ENCODE measurements at places on chromosomes 16 and 17.

GRCh38 chr16:1610071-1610898 lies 1.6 kb downstream of the IFT140 start:
- DNase-seq: peak; percentile 95

GRCh38 chr17:43003542-43004172 lies 2.9 kb upstream of the IFI35 start:
- no peak for DNase-seq

DNA sequence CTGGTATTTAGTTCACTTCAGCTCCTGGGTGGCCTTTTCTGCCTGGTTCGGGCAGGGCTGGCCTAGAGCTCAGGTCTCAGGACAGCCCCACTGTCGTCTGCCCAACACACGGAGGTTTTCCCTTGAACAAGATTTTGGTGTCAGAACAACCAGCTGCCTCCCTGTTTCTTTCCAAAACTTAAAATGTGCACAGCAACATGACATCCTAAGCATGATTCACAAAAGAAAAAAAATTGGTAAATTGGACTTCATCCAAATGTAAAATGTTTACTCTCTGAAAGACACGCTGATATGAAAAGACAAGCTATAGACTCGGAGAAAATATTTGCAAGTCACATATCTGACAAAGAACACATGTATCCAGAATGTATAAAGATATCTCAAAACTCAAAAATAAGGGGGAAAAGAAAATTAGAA lies 197.8 kb upstream of the CHMP6 start:
- DNase-seq: no peak

- DNase-seq: no peak
These were observed 53.7 kb upstream of the CACNG4 start for GRCh38 chr17:66910651-66911285.

DNA sequence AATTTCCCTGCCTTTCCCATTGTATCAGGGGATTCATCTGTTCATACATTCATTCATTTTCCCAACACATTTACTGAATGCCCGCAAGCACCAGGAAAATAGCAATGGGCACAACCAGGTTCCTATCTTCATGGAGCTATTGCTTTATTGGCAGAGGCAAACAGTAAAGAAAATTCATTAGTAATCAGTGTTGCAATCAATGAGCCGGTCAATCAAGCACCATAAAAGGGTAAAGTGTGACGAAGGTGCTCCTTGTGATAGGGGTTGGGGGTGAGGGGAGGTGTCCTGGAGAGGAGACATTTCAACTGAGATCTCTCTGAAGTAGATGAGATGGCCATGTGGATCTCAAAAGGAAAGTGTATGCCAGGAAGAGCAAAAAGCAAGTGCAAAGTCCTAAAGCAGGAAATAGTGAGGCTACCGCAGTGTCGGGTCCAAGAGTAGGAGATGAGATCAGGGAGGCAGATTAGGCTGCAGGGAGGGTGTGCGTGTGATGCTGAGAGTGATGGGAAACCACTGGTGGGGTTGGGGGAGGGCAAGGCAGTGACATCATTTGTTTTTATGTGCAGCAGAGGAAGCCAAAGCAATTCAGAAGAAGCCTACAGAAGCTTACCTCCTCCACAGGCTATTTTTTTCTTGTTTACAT lies 28.4 kb downstream of the CDH13 start:
- DNase-seq: no peak

DNA sequence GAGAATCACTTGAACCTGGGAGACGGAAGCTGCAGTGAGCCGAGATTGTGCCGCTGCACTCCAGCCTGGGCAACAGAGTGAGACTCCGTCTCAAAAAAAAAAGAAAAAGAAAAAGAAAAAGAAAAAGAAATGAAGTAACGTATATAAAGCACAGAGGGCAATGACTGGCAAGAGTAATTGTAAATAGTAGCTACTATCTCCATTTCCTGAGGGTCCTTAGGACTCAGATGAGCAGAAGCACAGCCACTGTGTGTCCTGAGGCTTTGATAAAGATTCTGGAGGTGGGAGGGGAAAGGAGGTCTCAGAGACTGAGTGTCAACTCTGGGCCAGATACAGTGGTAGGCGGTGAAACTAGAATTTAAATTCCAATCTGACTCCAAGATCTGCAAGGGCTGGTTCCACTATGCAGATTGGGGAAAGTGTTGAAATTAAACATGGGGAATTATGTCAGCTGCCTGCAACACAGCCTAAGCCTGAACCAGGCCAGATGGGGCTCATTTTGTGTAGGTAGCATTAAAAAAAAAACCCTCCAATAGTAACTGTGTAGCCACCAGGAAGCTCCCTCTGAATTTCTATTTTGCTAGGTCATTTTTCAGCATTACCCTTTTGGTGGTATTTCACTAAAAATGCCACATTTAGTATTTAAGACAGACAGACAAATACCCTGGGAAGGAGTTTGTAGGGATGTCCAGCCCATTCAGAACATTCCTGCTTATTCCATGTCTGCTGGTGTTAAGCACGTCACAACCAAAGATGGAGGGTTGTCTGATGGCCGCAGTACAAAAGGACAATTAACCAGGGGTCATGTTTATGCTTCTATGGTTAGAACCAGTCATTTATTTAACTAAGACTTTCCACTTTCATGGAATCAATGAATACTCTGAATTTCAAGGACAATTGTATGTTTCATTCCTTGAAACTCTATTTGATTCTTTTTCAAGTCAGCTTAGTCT lies 46.1 kb downstream of the TBX4 start:
- DNase-seq: no peak

DNA sequence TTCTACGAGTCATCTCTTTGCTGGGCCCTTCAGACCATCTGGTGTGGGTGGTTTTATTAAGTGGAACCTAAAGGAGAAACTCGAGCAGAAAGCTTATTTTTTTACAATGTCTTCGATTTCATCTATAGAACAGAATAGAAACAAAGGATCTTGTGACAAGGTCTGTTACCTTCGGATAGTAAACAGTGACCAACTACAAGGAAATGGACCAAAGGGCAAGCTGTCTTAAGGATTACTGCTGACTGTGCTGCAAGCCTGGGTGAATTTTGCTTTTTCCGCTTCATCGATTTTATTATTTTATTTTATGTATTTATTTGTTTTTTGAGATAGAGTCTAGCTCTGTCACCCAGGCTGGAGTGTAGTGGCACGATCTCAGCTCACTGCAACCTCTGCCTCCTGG lies 348.9 kb upstream of the ERCC4 start:
- no peak for DNase-seq

- DNase-seq: peak; percentile 82
These were observed 210.4 kb upstream of the CHMP6 start for GRCh38 chr17:80781211-80781610.

- no peak for DNase-seq
These were observed 11.1 kb downstream of the PITPNM3 start for GRCh38 chr17:6545291-6545690.

GRCh38 chr17:82489117-82489516 lies 30.4 kb upstream of the FOXK2 start:
- no peak for DNase-seq

DNA sequence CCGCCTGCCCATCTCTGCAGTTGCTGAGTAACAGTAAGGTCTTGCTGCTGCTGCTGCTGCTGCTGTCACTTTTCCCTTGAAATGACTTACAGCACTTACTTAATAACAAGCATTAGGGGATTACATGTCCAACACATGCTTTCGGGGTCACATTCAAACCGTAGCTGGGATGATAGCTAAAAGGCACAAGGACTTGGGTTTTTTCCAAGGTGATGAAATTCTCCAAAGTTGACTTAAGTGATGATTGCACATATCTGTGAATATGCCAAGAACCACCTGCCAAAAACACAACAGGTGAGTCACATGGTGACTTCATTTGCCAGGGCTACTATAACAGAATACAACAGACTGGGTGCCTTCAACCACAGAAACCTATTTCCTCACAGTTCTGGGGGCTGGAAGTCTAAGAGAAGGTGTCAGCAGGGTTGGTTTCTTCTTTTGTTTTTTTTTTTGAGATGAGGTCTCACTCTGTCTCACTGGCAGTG lies 121.9 kb upstream of the TNRC6C start:
- DNase-seq: peak; percentile 17

GRCh38 chr17:19410091-19410490 lies 941 bp upstream of the RNF112 start:
- no peak for DNase-seq

- no peak for DNase-seq
These were observed 14.2 kb downstream of the AXIN2 start for GRCh38 chr17:65547253-65547670.

- no peak for DNase-seq
These were observed 456.9 kb downstream of the TOX3 start for GRCh38 chr16:52090080-52090479.

GRCh38 chr16:47197536-47198179 lies 53.9 kb upstream of the NETO2 start:
- no peak for DNase-seq

GRCh38 chr16:3059723-3060242 lies 5.7 kb upstream of the IL32 start:
- DNase-seq: no peak
